ENCODE measurements at places on chromosomes 5 and 9. TPM values are rescaled to one million over a fixed set of nuclear protein-coding genes. Genes with fewer than 3 reads are reported as not detected.

DNA sequence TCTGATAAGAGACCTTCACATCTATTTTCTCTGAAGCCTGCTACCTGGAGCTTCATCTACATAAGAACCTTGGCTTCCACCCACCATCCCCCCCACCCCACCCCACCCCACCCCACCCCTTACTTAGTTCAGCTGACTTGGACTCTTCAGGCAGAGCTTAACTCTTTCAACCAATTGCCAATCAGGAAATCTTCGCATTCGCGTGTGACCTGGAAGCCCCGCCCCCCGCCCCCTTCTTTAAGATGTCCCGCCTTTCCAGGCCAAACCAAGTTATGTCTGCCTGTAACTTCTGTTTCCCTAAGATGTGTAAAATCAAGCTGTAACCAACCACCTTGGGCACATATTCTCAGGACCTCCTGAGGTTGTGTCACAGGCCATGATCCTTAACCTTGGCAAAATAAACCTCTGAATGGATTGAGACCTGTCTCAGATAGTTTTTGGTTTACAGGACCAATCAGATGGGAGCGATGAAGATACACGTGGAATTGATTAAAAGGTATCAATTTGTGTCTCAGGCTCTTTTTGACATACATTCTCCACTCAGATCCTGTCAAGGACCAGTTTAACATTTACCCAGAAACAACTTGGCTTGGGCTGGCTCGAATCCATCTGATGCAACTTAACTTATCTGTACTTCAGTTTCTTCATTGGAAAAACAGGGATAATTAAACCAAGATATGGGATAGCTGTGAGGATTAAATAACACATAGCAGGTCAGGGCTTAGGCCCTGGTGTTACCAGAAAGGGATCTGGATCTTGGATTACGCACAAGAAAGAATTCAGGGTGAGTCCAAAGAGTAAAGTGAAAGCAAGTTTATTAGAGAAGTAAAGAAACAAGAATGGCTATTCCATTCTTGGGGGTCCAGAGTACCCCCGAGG, 43.6 kb downstream of the GALNT12 start:
- no peak for DNase-seq

- DNase-seq = no peak
Observed at GRCh38 chr5:7706256-7706655, 144.7 kb downstream of the CFAP90 start.

DNA sequence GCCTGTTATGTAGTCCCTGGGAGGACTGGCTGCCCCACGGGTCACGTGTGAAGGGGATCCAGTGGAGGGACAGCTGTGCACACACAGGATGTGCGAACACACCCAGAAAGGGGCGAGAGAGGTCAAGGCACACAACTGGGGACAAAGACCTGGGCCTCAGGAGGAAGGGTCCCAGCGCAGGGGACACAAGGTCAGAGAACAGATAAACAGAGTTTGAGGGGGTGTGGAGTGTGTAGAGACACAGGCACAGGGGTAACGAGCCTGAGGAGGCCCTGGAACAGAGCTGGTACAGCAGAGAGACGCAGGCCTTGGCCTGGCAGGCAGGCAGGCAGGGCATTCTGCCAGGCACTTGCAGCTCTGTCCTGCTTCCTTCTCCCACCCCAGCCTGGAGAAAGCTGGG, 14.8 kb upstream of the PSMD5 start:
- DNase-seq = no peak

DNA sequence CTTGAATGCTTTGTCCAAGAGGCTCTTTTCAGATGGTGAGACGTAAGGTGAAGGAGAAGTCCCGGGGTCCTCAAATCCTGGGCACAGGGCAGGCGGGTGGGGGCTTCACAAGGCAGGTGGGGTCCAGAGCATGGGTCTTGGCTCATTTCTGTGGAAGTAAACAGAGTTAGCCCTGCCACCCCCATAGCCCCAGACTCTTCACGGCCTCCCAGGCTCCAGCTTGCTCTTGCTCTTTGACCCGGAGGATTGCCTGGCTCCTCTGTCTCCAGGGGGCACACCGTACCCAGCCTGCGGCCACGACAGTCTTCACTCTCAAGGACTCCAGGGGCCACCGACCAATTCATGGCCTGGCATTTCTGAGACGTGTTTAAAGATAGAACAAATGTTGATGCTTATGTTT, 28.8 kb upstream of the POMT1 start:
- DNase-seq = peak; percentile 16

- DNase-seq = no peak
Observed at GRCh38 chr9:78963911-78964310, 607.9 kb upstream of the TLE4 start.

- no peak for DNase-seq
Observed at GRCh38 chr9:85025638-85026037, 356.1 kb downstream of the NTRK2 start.

DNA sequence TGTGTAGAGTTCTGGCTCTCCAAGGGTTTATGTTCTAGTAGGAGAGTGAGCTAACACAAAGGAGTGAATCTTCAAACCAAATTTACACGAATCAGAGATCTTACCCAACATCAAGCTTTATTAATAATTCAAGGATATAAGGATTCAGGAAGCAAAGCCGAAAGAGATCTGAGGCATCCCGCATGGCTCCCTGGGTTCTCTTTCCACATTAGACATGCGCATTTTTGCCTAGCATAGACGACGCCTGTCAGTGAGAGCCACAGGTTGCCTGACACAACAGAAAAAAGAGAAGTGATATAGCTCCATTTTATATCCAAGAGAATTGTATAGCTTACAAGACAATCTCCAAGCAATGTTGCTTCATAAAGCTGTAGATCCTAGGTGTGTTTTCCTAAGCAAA, 52.6 kb downstream of the ESM1 start:
- DNase-seq = no peak

GRCh38 chr9:72193478-72193881, 44.2 kb downstream of the GDA start:
- no peak for DNase-seq

- peak; percentile 20 for DNase-seq
Observed at GRCh38 chr9:93592643-93593021, 16.2 kb downstream of the PHF2 start.

- DNase-seq = no peak
Observed at GRCh38 chr5:32505756-32506155, 61.2 kb upstream of the ZFR start.

DNA sequence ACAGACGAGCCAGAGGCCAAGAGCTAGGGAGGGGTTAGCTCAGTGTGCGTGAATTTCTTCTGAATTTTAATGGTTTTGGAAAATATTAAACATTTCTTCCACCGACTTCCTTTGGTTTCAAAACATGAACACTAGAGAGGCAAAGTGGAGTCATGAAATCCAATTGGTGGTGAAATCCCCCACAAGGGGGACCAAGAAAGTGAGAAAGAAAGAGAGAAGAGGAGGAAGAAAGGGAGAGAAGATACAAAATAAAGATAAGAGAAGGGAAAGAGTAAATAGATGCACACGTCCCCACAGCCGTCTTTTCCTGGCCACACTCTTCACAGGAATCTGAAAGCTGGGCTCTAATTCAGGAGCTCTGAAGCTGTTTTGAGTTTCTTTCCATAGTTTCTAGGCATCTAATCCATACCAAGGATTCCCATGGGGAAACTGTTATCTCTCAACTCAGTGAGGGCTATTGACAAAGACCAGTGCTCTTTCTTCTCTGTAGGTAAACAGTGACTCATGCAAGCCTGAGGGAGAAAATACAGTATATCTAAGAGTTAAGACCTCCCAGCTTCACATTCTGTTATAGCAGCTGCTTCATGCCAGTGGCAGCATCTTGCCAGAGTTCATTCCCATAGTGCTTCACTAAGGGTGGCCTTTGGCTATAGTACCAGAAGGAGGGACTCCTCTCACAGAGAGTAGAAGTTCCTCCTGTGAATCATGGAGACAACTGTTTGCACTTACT, 115.8 kb upstream of the LIFR start:
- no peak for DNase-seq

GRCh38 chr9:37921546-37922300, 17.8 kb upstream of the SLC25A51 start:
- DNase-seq = peak; percentile 15

DNA sequence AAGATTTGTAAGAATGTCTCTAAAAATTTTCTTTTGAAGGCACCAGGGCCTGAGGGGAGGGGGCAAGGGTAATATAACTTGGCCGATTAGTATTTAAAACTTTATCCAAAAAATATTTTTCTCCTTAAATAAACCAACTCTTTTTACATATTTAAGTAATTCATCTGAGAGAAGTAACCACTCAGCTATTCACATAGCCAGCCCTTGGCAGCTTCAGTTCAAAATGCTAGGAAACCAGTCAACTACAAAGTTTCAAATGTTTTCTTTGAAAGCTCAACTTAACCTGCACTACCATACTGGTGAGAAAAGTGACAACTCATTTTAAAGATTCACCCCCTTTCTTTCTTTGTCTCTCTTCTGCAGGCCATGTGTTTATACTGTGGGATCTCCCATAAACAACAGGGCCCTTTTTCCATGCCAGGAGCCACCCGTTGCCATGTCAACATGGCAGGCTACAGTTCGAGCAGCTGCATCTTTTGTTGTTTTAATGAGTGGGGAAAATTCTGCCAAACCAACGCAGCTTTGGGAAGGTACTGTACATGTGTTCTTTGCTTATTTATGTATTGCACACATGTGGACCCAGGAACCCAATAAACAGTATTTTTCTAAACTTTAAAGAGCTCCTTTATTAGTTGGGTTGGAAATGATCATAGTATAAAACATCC, 46.3 kb downstream of the AOPEP start:
- DNase-seq = no peak

DNA sequence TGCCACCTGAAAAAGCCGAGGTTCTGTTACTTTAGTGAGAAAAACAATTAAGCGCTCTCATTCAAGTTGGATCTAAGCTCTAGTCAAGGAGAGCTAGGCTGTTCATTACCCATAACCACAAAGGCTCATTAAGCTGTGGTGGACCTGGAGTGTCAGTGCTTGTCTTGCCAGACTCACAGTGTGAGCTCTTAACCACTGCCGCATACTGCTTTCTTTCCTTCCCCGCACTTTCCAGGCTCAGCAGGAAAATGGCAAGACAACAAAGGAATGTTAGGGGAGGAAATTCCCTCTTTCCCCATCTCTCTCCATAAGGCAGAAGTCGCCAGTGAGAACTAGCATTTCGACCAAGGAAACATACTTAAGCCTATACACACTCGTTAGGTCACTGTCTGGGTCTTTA, 467.3 kb downstream of the ENC1 start:
- DNase-seq = no peak

DNA sequence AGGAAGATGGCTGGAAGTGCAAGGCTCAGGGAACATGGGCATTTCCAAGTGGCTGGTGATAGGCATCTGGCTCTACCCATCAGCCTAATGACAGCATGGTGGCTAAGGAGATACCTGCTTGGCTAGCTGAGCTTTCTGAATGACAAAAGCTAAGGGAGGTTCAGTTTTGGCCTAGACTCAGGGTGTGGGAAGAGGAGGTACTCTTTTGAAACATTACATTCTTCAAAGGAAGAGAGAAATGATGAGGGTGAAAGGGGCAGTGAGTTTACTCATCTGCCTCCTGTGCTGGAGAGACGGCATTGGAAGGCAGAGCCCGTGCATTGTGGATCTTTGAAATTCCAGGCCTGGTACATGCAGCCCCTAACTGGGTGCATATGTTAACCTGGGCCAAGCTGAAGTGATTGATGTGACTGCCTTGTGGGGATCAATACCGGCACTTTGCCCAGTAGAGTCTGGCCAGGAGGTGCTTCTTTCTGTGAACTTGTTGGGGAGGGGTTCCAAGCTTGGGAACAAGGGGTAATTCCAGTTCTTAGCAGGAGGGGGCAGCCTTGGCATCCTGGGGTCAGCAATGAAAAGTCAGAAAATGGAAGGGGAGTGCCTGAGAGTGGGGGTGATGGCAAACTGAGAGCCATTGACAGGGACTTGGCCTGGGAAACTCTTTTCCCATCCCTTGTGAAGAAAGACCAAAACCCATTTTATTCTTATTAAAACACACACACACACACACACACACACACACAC, 108.6 kb downstream of the ACER2 start:
- no peak for DNase-seq

DNA sequence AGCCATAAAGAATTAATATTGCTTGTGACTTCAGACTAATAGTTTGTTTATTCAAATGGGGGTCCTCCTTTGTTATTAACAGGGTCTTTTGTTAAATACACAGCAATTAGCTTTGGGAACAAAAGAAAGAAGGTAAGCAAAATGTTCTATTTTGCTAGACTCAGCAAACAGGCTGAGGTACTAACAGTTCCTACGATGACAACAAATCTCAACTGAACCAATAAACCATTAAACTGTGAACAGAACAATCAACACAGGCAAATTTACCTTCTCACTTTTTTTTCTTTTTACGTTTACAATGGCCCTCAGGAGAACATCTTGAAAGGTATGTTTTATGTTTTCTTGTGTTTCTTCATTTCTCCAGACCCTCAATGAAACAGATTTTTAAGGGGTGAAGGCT, 207.2 kb downstream of the NFIB start:
- DNase-seq = no peak

- no peak for DNase-seq
Observed at GRCh38 chr5:170791325-170791954, 7.9 kb downstream of the GABRP start.

FSD1L gene
- total RNA-seq = 4.8 TPM

SH2D3C gene
- total RNA-seq = 64.6 TPM

GABRP gene
- total RNA-seq = not detected

TMEM215 gene
- not detected for total RNA-seq

GABRA6 gene
- total RNA-seq = not detected

PPIC gene
- not detected for total RNA-seq

MOB3B gene
- total RNA-seq = 3.2 TPM

FBXW2 gene
- total RNA-seq = 80.5 TPM

FAM13B gene
- 48.7 TPM for total RNA-seq

SLC6A19 gene
- total RNA-seq = not detected

FCN2 gene
- total RNA-seq = not detected

CNTFR gene
- total RNA-seq = not detected

BARX1 gene
- total RNA-seq = 1.1 TPM

TLX3 gene
- total RNA-seq = not detected
